ENCODE measurements at places on chromosomes 5 and 9.

DNA sequence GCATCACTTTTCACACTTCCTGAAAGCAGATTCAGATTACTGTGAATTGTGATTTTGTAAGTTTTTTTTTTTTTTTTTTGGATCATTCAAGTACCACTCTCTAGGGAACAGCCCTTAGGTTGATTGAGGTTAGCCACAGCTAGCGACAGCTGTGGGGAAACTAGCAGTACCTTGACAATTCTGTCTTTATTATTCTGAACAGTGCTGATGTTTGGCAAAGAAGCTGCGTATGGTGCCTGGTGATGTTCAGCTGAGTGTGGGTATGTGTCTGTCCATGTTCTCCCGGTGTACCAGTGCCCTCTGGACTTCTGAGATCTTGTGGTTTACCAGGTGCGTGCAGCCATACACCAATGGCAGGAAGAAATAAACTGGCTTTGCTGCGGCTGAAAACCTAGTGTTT, 117.3 kb upstream of the PLPPR1 start:
- DNase-seq, result no peak

- DNase-seq, result no peak
Measured at GRCh38 chr9:107874591-107875369, 385.2 kb upstream of the KLF4 start.

- DNase-seq, result no peak
Measured at GRCh38 chr5:113235884-113236283, 198.9 kb downstream of the TSSK1B start.

- no peak for DNase-seq
Measured at GRCh38 chr5:172529896-172530295, 75.6 kb upstream of the SH3PXD2B start.

DNA sequence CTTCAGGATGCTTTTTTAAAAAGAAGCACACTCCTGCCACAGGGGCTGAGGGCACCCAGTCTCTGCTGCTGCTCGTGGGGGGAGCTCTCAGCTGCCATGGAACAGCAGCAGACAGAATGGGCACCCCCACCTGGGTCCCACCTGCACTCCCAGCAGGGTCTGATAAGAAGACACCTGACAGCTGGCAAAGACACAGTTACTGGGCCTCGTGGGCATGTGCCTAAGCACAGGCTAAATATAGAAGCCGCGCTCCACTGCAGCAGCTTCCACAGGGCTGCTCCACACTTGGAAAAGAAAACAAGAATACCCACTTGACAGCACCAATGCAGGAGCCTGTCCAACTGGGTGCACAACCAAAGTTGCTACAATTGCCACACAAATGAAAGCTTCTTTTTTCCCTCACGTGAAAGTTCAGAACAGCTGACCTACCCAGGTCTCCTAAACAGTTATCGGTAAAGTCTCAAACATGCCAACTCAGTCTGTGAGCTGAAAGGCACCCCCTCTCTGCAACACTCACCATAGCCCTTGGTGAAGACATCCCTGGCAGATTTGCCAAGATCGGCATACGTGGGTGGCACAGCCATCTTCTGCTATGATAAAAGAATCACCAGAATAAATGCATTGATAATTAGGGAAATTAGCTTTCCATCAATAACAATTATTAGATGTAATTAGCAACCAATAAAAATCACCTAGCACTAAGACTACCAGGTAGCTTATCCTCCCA, 12.2 kb downstream of the VDAC1 start:
- no peak for DNase-seq
